AG08396 (cell line): ENCODE measurements at places on chromosomes 6 and 20.

DNA sequence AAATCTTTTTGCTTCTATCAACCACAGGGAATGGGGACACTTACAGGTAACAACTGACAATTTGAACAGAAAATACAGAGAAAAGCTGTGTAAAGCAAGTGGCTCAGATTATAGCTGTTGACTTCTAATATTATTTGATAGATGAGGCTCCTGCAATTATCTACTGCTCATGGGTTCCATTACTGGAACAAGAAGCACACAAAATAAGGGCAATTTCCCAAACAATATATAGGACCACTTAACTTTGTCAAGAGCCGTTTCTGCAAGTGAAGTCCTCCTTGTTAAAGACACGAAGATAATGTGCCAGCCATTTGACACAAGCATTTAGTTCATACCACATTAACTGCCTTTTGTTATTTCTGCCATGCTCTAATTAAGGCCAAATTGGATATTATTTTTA lies 315.5 kb upstream of the ARID1B start:
- no peak for DNase-seq

DNA sequence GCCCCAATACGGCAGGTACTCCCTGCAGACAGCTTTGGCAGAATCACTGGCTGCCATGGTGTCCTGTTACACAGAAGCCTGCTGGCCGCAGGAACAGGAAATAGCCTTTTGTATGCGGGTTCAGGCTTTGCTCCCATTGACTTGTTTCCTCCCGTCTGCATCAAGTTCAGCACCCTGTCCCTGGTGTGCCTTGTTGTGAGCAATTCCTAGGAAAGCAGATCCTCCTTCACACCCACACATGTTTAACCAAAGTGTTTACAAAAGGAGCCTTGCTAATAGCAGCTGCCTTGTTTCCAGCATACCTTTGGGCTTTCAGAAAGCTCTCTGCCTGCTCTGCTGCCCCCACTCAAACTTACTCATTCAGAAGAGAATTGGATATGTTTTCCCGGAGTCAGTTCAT lies 127.2 kb upstream of the SUPT3H start:
- peak; percentile 67 for DNase-seq

GRCh38 chr20:47181056-47181862 lies 175.2 kb downstream of the ZMYND8 start:
- peak; percentile 82 for DNase-seq

GRCh38 chr6:49415358-49415757 lies 47.7 kb downstream of the MMUT start:
- DNase-seq: no peak

DNA sequence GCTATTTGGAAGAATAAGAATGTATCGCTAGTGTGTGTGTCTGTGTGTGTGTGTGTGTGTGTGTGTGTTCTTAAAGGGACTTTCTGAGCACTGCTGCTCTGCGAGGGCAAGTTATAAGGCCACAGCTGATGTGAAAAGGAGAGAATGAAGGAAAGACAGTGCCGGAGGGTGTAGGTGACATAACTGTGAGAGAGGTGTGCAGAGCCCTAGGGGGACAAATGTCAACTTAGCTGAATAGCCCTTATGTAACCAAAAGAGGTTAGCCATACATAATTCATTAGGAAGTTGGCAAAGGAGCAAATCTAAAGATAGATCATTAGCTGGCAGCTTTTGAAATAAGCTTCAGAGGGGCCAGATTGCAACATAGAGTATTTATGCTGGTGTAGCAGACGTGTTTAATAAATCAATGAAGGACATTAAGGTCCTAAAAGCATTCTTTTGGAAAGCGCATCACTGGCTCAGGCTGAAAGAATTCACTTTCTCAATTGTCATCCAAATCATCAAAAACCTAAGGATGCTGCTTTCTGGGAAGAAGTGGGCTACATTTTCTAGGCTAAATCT lies 81.0 kb downstream of the NDUFAF5 start:
- peak; percentile 14 for DNase-seq

DNA sequence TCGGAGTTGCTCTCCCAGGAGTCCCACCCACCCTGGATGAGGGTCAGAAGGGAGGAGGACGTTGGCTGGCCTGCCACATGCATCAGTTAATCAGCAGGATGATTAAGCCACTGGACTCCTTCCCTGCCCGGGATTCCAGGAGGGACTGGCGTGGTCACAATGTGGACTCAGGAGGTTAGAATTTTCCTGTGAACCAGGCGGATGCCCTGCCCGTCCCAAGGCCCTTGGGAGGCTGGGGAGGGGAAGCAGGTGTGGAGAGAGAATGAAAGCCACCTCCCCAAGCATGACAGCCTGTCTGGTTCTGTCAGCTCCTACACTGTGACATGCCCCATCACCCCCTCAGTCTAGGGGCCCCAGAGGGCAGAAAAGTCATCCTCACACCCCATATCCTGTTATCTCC lies 11.6 kb upstream of the ITPR3 start:
- peak; percentile 81 for DNase-seq
